Activated CD4-positive, alpha-beta T cell treated with anti-CD3 and anti-CD28 coated beads for 36 hours (primary cell): ENCODE measurements at places on chromosomes 2 and 18.

- no peak for DNase-seq
These were observed 361.9 kb upstream of the MEX3C start for GRCh38 chr18:51559198-51559901.

GRCh38 chr18:56662502-56662901, 11.3 kb downstream of the WDR7 start:
- DNase-seq, result no peak

DNA sequence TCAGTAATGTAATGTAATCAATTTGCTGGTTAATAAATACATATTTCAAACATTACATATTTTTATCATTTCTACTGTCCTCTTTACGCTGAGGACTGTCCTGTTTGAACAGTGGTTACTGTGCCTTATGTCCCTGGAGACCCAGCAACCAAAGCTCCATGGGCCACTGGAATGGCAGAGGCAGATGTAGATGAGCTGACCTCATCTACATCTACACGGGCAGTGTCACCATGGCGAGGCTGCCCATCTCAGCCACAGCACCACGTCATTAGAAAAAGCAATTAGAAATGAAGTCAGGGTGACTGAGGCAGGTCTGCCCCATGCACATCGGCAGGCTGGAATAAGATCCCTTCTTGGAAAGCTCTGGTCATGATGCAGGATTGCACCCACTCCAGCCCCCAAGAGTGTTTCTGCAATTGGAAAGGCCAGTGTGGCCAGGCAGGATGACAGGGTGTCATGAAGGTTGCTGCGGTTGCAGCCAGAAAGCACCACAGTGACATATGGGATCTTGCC, 237.5 kb downstream of the NDUFA10 start:
- no peak for DNase-seq

GRCh38 chr2:218394298-218395089, 5.2 kb upstream of the CTDSP1 start:
- DNase-seq, result no peak

DNA sequence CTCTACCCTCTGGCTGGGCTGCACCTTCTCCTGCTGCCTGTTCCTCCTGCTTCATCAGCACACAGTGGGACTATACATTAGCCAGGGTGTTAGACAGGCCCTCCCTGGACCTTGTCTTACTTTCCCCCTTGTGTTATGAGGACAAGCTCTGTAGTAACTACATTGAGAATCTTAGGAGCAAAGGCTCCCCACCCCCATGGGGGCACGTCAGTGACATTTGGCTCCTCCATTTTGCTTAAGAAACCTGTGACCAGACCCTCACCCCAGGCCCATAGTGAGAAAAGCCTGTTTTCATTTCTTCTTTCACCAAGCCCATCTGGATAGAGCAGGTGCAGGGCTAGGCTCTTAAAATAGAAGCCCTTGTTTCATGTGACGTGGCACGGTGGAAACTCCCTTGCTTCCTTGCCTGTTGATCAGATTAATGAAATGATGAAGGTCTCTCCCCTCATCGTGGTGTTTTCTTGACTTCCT, 146.7 kb downstream of the RPIA start:
- DNase-seq, result no peak

DNA sequence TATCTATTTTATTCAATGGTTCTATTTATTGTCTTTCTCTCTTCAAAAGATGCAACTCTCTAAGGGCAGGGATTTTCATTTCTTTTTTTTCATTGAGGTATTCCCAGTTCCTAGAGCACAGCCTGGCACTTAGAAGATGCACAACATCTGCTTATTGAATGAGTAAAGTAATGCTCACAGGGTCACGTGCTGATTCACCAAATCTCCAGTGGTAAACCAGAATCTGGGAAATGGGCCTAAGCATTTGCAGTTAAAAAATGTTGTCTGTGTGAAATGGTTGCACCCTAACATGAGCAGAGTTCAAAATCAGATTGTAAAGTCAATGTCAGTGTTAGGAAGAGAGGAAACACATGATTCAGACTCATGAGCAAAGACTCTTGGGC, 15.8 kb downstream of the SLC8A1 start:
- no peak for DNase-seq

DNA sequence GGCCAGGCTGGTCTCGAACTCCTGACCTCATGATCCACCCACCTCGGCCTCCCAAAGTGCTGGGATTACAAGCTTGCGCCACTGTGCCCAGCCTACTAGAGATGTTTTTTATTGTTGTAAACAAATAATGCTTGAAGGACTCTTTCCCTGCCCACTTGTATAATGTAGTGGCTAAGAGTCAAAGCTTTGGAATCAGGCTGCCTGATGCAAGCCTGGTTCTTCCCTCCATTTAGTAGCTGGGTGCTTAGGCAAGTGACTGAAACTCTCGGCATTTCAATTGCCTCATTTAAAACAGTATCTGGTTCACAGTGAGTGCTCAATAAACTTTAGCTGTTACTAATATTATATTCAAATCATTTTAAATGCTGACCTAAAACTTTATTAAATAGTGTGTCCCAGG, 264.0 kb upstream of the FBXO11 start:
- no peak for DNase-seq

DNA sequence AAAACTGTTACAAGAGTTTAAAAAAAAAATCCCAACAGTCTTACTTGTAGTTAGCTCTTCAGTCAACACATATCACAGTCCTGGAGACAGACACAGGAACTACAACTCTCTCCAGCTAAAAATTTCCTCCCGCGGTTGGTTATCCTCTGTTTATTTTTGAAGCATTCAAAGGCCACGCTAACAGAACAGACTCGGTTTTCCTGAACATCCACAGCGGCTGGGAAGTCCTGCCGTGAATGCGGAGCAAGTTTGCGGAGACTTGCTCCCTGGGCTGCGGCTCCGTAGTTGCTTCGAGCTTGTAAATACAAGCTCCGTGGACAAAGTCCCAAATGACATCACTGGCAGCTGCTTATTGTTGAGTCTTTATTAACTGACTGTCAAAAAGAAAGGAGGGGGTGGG, at the start of gene NCKAP5:
Gene NCKAP5 (minus strand): TSS at position 292 of the 400 bp plus-strand sequence. CDS start 50,937 bp downstream, outside the sequence.
- no peak for DNase-seq

- peak; percentile 73 for DNase-seq
These were observed 11.3 kb downstream of the STK17B start for GRCh38 chr2:196160101-196160500.

GRCh38 chr18:25422230-25422629, 70.3 kb upstream of the ZNF521 start:
- no peak for DNase-seq

GRCh38 chr2:100011272-100011731, 131.1 kb downstream of the AFF3 start:
- DNase-seq, result no peak

DNA sequence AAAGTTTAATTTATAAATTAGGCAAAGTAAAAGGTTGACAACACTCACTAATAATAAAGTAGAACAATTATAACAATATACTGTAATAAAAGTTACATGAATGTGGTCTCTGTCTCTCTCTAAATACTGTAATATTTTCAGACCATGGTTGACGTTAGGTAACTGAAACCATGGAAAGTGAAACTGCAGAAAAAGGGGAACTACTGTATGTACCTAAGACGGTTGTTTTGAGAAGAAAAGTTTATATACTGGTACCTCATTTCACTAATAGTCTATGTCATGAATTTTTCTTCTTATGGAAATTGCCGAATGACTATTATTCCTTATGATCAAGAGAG, 166.7 kb upstream of the ZNF521 start:
- DNase-seq, result no peak

- DNase-seq, result peak; percentile 70
These were observed 43.1 kb downstream of the INPP4A start for GRCh38 chr2:98487806-98488189.

DNA sequence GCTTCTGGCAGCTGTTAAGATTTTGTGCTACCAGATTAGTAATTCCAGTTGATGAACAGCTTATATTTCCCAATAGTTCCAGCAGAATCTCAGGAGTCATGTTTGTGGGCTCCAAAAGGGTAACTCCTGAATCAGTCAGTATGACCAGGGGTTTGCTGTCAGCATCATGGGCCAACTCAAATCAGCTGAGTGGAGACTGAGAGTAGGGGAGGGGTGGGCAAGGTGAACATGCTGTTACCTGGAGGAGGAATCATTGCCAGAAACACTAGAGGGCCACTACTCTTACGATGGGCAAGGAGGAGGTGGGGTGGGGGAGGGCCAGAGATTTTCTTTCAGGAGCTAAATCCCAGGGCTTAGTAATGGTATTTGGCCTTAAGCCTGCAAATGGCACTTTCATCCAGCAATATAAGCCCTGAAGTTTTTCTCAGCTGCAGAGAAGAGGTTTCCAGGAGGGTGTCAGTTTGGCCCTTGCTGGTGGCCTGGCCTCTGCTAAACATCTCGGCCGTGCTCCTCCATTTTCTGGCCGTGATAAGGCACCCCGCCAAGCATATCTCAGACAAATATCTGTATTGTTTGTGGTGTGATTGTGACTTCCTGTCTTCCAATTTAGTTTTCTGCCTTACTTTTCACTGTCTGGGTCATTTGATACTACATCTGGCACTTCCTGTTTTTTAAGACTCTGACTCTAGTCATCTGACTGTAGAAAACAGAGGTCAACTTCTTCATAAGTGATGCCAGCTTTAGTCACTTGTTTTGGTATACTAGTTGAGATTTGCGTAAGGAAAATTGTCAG, 120.5 kb upstream of the CXCR4 start:
- DNase-seq, result peak; percentile 44

GRCh38 chr2:220227266-220227920, 600.0 kb downstream of the SLC4A3 start:
- DNase-seq, result no peak

DNA sequence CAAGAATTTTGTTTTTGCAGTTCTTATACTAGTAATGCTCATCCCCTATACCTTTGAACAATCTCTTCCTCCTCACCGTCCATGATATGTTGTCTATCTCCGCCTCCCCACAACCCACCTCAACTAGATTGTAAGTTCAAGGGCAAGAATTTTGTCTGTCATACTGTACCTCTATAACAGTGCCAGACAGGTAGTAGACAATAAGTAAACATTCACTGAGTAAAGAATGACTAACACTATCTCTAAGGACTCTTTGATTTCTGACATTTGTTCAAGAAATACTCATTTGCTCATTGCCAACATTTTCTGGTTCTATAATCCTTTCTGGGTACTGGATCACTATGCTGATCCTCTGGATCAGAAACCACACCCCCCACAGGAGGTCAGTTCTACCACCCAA, 82.4 kb downstream of the EXOC6B start:
- no peak for DNase-seq

GRCh38 chr2:134208825-134209224, 45.0 kb upstream of the MGAT5 start:
- DNase-seq, result no peak

DNA sequence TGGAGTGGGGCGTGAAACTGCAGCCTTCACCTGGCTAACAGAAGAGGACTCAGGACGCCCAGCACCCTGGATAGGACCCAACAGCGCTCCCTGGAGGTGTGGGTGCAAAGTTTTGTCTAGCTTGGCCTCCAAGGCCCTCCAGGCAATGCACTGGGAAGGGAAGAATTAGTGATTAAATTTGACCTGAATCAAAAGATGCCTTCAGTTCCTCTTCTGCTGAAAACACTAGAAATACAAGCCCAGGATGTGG, 779 bp upstream of the TRIB2 start:
- peak; percentile 88 for DNase-seq

DNA sequence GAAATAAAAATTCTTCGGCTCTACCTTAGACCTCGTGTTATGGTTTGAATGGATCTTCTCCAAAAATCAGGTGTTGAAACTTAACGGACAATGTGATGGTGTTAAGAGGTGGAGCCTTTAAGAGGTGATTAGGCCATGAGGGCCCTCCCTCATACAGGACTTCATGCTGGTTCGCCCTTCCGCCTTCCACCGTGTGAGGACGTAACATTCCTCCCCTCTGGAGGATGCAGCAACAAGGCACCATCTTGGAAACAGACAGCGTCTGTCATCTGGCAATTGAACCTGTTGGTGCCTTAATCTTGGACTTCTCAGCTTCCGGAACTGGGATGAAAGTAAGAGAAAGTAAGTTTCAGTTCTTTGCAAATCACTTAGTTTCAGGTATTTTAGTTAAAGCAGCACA, 126.3 kb upstream of the SPRED2 start:
- no peak for DNase-seq

DNA sequence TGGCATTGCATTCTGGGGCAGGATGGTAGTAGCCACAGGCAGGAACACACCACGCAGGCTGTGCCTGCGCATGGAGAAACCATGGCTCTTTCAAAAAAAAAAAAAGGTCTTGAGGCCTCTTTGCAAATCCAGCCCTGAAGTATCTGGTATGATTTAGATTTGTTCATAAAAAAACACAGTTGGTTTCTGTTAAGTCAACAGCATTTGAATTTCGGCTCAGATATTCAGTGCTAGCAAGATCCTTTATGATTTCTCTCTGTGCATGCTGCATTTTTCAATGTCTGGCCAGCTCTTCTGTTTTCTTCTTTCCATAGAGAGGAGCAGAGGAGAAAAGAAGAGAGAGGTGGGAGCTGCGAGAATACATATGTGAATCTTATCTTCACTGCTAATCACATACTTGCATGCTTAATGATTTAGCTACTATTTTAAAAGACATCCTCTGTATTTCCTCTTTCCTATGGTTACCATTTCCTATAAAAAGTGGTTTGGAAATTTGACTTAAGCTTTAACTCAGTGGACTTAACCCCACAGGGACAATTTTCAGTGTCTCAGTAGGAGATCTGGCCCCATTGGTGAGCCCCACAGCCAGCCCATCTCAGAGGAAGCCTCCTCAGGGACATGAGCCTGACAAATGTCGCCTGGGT, 214.3 kb upstream of the APCDD1 start:
- DNase-seq, result no peak

DNA sequence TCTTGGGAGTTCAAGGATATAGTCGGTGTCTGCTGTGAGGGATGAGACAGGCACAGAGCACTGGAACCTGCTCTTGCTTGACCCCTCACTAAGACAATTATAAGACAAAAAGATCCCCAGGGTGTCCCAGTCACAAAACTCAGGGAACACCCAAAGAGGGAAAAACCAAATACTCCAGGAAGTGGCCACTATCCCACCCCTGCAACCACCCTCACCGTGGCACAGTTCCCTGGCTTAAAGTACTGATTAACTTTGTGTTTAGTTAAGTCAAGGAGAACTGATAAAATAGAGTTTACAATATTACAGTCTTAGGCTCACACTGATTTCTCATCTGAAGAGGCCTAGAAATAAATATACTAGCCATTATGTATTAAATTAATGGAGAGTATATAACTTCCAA, 13.5 kb downstream of the IL36B start:
- no peak for DNase-seq

GRCh38 chr2:75676464-75676863, 29.9 kb downstream of the MRPL19 start:
- DNase-seq, result no peak
